ENCODE measurements at places on chromosomes 16 and 17.

- DNase-seq, result no peak
These were observed 93.9 kb downstream of the MSI2 start for GRCh38 chr17:57350266-57350665.

DNA sequence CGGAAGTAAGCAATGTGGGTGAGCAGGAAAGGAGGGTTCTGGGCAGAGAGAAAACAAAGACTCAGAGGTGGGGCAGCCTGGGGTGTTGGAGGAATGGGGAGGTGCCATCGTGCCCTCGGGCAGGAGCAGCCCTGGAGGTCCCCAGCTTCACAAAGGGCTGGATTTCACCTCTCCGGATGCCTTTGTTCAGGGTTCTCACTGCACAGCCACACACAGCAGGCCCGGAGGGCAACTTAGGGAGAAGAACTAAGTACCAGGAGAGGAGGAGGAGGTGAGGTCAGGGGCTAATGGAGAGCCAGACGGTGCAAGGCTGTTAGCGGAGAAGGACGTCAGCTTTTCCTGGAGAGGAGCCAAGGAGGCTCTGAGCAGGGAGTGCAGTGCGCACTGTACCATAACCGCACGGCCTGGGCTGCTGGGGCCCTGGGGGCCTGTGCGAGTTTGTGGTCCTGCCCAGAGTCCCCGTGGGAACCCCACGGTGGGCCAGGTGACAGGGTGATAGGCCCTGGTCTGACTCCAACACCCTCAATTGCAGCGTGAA is 9.3 kb downstream of the ARRB2 start:
- DNase-seq, result no peak

DNA sequence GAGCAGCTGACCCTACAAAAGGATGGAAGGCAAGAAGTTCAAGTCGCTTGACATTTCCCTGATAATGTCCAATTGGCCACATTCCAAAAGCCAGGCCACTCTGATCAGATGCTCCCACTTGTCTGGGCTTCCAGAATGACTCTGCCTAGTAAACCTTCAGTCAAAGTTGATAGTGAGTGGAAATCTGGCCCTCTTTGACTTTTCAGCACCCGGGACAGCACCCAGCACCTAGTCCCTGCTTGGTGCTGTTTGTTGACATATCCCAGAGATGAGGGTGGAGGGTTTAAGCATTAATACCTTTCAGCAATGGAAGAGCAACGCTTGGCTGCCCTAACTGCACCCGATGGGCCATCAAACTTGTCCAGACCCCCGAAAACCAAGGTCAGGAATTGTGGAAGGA is 131.3 kb downstream of the AIPL1 start:
- DNase-seq, result peak; percentile 71

DNA sequence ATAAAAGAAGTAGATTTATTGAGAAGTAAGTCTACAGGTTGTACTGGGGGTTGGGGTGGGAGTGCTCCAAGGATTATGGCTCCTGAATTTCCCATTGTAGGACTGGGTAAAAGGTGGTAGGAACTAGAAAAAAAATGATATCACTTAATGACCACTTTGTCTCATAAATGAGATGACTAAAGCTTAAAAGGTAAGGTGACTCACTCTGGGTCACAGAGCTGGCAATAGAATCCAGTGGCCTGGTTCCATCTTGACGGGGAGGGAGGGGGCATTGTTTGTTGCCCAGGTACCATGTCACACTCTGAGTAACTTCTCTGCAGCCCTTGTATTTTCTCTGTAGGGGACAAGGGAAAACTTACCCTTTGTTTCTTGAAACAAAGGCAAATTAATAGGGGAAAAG is 126.1 kb downstream of the PITPNC1 start:
- no peak for DNase-seq

GRCh38 chr17:45681706-45682105 is 102.4 kb upstream of the CRHR1 start:
- no peak for DNase-seq

- no peak for DNase-seq
These were observed 54.8 kb downstream of the VMP1 start for GRCh38 chr17:59762049-59762823.

DNA sequence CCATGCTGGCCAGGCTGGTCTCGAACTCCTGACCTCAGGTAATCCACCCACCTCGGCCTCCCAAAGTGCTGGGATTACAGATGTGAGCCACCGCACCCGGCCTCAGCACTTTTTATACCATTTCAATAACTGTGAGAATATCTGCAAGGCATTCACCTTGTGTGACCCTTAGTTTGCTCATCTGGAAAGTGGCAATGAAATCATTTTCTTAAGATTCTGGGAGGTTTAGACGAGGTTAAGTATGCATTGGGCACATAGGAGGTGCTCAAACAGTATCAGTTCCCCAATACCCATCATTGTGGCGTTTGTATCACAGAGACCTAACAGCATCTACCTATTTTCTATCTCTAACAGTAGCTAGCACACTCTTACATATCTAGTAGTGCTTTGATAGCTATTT is 481.9 kb upstream of the ERCC4 start:
- no peak for DNase-seq

Measured in right hindlimb (tissue), 1 donor.